Right ventricle myocardium inferior (tissue), 1 donor: ENCODE measurements at places on chromosomes 2 and 18. TPM values are rescaled to one million over a fixed set of nuclear protein-coding genes. Genes with fewer than 3 reads are reported as not detected.

GRCh38 chr2:31312898-31313297 is 78.9 kb downstream of the EHD3 start:
- no peak for DNase-seq

GRCh38 chr2:23323917-23324680 is 60.9 kb upstream of the KLHL29 start:
- no peak for DNase-seq

- DNase-seq, result no peak
Measured at GRCh38 chr2:195319112-195319460, 337.9 kb upstream of the SLC39A10 start.

DNA sequence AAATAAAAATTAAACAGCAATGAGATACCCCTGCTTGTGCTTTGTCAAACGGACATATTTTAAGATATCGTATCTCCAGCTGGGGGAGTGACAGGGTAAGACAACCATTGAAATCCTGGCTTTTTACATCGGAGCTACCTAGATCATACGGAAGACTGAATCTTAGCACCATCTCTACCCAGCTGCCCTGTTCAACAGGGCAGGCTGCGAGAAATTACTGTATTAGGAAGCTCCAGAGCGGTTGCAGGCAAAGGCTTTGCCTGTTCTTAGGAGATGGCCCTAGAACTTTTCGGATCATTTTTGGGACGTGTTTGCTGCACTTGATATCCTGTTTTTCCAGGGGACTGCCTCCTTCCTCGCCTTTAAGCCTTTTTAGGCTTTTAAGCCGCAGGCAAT is 2.0 kb upstream of the PRKCE start:
- no peak for DNase-seq

DNA sequence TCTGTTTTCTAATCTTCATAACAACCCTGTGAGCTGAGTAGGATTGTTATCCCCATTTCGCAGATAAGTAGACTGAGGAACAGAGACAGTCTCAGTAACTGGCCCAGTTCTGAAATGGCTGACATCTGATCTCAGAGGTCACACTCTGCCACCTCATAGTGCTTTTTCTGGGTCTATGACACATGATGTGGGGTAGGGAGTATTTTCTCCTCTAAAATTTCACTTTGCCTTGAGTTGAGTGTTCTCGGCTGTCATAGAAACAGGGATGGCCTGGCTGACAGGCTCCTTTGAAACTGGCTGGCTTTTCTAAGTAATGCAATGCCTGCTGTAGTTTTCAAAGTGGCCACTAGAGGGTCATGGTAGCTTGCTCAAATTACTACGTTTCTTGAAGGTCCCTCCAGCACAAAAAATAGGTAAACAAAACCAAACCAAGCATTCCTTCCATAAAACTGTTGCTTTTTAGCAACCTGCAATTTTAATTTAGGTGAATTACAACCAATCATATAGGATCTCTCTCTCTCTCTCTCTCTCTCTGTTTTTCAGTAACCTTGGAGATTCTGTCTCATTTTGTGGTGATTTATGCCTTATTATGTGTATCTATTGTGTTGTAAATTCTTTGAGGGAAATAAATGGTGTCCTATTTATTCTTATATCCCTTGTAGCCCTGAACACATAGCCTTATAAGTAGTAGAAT is 84.2 kb upstream of the TTN start:
- no peak for DNase-seq

GRCh38 chr2:65701191-65701590 is 268.8 kb upstream of the SPRED2 start:
- DNase-seq, result no peak

- no peak for DNase-seq
Measured at GRCh38 chr2:239309398-239310245, 91.2 kb downstream of the HDAC4 start.

DNA sequence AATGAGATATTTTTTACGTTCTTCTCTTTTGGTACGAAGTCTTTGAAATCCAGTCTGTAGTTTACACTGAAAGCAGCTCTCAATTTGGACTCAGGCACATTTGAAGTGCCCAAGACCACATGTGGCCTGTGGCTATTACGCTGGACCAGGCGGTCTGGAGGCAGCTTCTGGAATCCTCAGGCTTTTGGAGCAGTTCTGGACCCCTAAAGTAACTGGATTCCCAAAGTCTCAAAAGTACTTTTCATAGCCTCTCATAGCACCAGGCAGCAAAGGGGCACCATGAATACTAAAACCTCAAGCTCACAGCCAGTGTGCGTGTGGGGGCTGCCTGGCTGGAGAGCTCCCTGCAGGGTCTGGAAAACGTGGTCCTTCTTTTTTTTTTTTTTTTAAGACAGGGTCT is 119.0 kb downstream of the SMAD7 start:
- DNase-seq, result peak; percentile 6

DNA sequence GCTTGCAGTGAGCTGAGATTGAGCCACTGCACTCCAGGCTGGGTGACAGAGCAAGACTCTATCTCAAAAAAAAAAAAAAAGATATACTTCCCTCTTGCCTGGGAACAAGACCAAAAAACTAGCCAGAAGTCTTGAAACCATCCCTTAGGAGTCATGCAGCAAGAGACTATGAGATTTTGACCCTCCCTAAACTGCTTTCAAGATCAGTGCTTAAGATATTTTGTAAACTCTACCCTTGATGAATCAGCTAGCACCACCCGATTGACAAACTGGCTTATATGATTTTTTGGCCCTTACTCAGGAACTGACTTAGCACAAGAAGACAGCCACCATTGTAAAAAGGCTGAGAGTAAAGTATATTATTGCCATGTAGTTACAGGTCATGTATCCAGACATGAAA is 3.8 kb downstream of the SULT1C3 start:
- DNase-seq, result no peak

GRCh38 chr18:64332835-64333234 is 183.9 kb upstream of the LINC00305 start:
- DNase-seq, result no peak

DNA sequence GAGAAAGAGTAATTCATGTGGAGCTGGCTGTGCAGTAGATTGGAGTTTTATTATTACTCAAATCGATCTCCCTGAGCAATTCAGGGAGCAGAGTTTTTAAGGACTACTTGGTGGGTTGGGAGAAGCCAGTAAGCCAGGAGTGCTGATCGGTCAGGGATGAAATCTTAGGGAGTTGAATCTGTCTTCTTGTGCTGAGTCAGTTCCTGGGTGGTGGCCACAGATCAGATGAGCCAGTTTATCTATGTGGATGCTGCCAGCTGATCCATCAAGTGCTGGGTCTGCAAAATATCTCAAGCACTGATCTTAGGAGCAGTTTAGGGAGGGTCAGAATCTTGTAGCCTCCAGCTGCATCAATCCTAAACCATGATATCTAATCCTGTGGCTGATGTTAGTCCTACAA is 17.0 kb upstream of the UGT1A8 start:
- no peak for DNase-seq

- no peak for DNase-seq
Measured at GRCh38 chr18:75829091-75829490, 401.6 kb upstream of the SMIM21 start.

- DNase-seq, result no peak
Measured at GRCh38 chr2:64919261-64919660, 69.9 kb upstream of the SLC1A4 start.

- DNase-seq, result no peak
Measured at GRCh38 chr2:235954888-235955480, 213.2 kb downstream of the GBX2 start.

- DNase-seq, result no peak
Measured at GRCh38 chr2:201128933-201129505, 13.1 kb downstream of the CFLAR start.

DNA sequence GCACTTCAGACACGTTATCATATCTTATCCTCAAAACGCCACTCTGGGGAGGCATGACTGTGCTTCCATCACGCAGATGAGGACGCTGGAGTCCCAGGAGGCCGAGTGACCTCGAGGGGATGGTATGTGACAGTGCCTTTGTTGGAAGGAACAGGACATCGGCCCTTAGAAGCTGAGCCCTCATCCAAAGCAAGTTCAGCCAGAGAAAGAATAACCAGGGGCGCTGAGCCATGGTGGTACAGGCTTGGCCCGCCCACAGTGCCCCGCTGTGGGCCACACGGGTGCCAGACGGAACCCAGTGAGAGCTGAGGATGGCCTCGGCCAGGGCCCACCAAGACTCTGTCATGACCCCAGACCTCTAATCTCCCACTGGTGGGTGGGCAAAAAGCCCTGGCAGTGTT is 31.3 kb downstream of the HS1BP3 start:
- peak; percentile 65 for DNase-seq

DNA sequence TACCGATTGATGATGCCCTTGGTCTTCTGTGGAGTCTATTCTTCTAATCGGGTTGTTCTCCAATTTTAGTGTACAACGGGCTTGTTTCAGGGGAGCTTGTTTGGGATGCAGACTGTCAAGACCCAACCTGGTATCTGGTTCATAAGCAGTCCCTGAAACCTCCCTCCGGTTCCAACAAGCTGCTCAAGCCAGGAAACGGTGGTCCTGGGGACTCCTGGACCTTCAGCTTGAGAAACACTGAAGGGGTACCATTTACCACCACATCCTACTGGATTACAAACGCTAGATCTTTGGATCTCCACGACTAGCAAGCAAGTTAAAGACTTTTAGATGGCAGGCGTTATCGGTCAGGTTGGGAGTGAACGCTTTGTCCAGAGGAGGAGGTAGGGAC is 2.0 kb downstream of the BCL2 start:
- DNase-seq, result no peak

DNA sequence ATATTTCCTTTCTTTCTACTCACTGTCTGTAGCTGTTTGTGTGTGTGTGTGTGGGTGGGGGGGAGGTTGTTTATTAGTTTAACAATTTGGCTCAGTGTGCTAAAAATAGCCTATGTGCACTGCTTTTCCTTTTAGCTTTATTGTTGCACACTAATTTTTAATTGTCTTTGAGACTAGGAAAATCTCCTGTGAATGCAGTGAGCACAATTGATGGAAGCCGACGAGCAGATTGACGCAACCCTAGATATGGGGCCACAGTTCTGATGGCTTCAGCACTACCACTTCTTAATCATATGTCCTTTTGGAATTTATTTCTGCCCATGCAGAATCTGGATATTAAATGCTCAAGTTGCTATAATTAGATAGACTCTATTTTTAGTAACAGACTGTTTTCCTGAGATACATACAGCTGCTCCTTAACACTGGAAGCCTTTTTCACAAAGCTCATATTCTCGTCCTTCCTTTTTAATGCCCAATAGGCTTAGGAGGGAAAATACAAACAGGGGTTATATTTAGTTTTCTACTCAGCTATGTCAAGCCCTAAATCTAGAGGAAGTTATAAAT is 109.1 kb downstream of the IRS1 start:
- DNase-seq, result no peak

DNA sequence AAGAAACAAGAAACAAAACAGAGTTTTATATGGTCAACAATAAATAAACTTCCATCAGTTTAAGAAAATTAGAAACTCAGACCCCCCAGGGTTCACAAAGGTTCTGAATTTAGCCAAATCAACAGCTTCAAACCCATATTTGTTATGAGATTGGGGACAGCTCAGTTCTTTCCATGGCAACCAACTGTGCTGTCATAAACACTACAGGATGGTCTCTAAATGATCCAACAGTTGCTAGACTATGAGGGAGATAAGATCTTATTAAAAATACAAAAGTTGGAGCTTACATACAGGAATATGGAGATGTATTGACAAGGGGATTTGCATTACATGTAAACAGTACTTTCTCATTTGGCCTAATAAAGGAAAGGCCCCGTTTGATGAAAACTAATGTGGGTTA is 154.6 kb upstream of the CTAGE1 start:
- no peak for DNase-seq

GRCh38 chr2:232999354-232999753 is 13.7 kb downstream of the NGEF start:
- DNase-seq, result no peak

GRCh38 chr2:171018522-171018921 is 89.5 kb downstream of the GORASP2 start:
- DNase-seq, result no peak

STON1 gene
- 8.0 TPM for total RNA-seq

KATNAL2 gene
- 2.7 TPM for total RNA-seq

REEP1 gene
- 23.6 TPM for total RNA-seq

PLCD4 gene
- total RNA-seq, result 0.43 TPM

L3MBTL4 gene
- 1.1 TPM for total RNA-seq

CEBPZOS gene
- total RNA-seq, result 65.0 TPM

HOXD12 gene
- total RNA-seq, result not detected

KANSL1L gene
- 14.7 TPM for total RNA-seq

KIAA2012 gene
- total RNA-seq, result not detected

PTPN18 gene
- total RNA-seq, result 16.9 TPM

GREB1L gene
- 6.4 TPM for total RNA-seq

C2orf15 gene
- total RNA-seq, result not detected

FTCDNL1 gene
- 3.0 TPM for total RNA-seq

ABCG8 gene
- total RNA-seq, result 0.32 TPM
